ENCODE measurements at places on chromosomes 5 and 9. TPM values are rescaled to one million over a fixed set of nuclear protein-coding genes. Genes with fewer than 3 reads are reported as not detected.

DNA sequence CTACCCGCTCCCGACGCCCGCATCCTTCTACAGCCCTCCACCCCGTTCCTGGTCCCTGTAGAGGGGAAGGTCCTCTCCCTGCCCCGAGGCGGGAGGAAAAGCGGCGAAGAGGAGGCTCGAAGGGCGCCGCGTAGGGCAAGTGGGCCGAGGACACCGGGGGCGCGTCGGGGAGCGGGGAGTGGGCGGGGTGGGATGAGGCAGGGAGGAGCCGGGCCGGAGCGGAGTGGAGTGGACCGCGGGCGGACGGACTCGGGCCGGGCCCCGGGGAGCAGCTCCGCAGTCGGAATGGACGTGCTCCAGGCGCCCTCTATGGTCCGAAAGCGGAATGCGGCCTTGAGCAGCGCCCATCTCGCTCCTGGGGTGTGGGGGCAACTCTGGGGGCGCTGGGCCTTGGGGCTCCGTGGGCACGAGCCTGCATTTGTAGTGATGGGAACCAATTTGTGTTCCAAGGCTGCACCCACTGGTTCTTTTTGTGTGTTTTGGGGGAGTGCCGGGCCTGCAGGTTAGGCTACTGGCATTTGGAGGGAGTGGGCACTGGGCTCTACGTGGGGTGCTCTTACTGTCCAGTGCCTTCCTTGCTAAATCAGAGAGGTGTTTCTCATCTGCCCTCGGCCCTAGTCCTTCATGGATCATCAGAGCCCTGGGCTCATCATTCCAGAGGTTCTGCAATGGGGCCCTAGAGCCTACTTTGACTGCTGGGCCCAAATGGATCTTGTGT is 7.3 kb downstream of the IRX1 start:
- DNase-seq, result peak; percentile 52

- DNase-seq, result no peak
These were observed 168.4 kb downstream of the RASEF start for GRCh38 chr9:82894548-82894947.

FBP1 gene
- polyA plus RNA-seq, result 2.0 TPM

DNA sequence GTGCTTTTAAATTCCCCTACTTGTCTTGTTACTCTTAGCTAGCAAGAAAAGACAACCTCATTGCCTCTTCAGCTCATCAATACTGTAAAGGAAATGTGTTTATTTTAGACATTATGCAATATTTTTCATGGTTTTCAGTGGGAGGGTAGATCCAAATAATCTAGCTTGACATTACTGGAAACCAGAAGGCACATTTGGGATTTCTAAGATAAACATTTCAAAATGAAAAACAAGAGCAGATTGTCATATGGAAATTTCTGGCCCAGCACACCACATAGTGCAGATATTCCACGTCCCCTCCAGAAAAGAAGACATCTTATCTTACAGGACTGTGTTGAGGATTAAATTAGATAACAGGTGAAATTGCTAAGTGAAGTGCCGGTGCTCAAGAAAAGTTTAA is 296.9 kb downstream of the MSX2 start:
- DNase-seq, result no peak

DNA sequence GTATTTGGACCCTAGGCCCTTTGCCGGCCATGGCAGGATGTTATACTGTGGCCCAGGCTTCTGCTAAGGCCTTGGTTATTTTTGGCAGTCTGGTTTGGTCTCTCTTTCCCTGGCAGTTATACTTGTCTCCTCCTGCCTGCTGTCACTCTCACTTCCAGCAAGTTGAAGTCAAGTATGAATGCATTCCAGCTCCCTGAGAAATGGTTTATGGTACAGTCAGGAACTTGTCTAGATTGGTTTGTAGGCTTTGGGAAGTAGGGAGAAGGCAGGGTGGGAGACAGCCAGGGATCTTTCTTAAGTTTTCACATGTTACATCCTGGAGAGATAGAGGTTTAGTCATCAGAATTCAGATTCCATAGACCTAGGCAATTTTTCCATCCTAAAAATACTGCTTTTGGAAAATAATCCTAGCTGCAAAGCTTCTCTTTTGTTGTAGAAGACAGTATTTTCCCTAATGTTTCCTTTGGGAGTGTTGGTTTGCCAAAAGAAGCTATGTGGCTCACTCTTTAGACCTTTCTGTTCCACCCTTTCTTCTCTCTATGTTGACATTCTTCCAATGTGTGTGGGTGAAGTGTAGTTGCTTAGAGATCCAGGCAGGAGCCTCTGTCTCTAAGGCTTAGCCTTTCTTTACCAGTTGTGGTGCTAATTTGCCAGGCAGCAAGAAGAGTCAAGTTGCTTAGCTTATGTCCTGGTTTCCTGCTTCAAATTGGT is 2.5 kb upstream of the KDM3B start:
- DNase-seq, result no peak

GRCh38 chr5:30197662-30198061 is 995.8 kb upstream of the CDH6 start:
- DNase-seq, result no peak

DNA sequence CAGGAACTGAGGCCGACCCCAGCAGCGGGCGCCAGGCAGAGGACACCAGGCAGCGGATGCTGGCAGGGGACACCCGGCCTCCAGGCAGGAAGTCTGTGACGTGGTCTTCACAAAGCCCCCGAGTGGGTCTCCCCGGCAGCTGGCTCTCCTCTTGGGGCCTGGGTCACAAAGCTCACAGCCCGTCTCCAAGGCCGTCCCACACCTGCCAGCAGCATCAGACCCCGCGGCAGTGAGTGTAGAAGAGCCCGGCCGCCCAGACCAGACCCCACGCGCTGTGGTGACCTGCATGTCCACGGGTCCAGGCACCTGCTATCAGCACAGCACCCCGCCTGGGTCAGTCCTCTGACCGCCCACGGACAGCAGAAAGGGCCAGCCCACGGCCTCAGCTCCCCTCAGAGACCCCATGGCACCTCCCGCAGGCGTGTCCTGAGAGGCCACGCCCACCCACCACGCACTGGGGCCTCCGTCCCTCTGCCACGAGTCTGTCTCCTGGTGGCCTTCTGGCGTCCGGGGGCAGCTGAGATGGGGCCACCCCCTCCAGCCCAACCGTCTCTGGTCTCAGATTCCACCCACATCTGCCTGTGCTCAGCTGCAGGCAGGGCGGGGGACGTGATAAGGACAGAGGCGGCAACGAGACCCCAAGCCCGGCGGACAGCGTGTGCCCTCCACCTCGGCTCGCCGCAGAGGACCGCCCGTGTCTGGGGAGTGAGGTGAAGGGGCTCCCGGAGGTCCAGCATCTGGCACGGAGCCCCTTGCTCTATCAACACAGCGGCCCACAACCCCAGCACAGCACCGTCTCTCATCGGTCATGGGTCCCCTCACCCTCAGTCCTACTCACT is 34.2 kb downstream of the EXD3 start:
- DNase-seq, result no peak

- DNase-seq, result peak; percentile 52
These were observed 3.0 kb upstream of the PCDH1 start for GRCh38 chr5:141880961-141881801.

LHX3 gene
- polyA plus RNA-seq, result not detected

RPS14 gene
- polyA plus RNA-seq, result 1,373 TPM

DNA sequence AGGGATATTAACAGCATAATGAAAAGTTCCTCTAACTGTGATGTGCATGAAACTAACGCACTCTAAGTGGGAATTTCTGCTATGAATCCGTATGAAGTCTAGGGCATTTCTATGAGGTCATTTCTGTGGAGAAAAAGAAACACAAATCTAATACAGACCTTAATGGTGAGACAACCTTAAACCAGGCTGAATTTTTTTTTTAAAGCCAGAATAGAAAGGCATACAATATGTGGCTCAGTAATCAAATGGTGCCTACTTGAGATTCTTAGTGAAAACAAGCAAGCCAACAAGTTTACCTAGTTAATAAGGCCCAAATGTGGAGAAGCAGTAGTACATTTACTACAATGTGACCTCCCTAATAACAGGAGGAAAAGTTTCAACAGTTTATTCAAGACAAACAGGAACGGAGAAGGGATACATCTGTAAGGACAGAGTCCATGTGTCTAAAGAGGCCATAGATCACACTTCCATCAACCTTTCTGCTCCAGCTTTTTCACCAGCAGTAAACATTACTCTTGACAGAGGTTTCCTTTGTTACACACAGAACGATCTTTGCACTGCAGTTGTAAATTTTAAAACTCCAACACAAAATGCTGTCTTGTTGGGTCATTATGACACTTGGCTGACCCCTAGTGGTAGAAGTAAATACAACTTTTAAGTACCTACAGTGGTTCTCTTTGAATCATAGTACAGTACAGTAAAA is 26.2 kb downstream of the CARNMT1 start:
- DNase-seq, result no peak

- DNase-seq, result no peak
These were observed 10.4 kb upstream of the CMBL start for GRCh38 chr5:10317825-10318682.

DNA sequence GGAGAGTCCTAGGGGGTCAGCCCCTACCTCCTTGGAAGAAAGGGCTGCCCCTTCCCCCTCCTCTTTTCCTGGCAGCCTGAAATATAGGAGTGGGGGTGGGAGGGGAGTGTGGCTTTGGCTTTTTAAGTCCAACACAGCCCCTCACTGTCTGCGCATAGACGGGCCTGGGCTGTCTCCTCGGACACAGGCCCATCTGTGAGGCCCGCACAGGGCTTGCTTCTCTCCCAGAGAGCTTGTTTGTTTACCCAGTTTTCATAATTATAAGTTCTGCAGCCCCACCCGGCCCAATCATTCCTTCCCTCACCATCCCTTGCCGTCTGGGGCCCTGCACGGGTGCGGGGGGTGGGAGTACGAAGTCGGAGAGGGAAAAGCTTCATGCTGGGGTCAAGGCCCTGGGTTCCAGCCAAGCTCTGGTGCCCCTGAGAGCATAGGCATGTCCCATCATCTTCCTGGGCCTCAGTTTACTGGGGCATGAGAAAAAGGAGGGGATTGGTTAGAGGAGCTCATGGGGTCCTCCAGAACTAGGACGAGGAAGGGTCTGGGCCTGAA is 54.0 kb upstream of the STXBP1 start:
- no peak for DNase-seq

GRCh38 chr9:8860925-8861324 is 1061.3 kb upstream of the DMAC1 start:
- DNase-seq, result no peak

BTNL8 gene
- not detected for polyA plus RNA-seq

All from heart right ventricle (tissue), 16 donors.